ENCODE measurements at places on chromosomes 5 and 9.

DNA sequence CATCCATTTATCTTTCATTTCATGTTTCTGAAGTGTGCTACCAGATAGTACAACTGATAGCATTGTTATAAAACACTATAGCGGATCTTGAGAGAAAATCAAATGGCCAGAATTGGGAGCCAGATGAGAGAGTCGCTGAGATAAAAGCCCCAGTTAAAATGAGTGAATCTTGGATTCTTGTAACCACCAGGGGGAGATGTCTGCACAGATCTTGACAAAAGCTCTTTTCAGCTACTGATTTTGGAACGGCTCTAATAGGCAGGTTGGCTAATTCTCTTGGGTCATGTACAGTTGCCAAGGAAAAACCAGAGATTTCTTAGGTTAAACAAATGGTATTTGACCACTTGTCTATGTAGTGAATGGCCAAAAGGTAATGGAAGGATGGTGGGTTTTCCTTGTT lies 21.7 kb downstream of the F2RL2 start:
- DNase-seq = no peak

DNA sequence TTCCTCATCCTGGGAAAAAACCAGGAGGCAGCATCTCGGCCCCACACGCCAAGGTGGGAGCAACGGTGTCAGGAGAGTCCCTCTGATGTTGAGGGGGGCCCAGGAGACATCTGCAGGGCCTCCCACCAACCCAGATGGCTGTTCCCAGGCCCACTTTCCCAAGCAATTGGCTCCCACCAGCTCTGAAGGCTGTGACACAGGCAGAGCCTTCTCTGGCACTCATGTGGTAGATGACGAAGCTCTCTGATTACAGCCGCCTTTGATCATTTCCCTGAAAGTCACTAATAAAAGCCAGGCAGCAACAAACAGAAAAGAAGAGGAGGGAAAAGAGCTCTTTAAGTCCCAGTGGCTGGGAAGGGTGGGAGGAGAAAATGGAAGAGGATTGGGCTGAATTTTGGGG lies 226.5 kb downstream of the CDK5RAP2 start:
- DNase-seq = peak; percentile 24

DNA sequence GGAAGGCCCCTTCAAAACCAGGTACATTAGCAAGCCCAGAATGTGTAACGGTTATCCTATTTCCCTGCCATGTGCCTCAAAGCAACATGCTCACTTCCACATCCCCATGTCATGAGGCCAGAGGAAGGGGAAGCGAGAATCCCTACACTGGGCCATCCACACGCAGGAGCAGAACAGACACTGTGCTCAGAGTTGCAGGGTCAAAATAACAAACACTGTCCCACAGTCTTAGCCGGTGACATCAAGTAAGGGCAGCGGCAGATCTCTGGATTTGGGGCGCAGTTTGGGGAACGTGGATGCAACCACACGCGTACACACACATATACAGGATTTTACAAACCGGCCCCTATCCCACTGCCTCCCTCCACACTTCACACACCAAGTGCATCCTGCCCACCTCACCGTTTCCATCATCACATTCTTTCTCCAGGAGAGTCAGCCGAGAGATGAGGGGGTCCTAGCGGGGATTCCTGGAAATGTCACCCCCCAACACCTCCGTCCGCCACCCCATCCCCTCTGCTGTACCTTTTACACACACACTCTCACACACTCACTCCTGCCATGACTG lies 776 bp downstream of the APBA1 start:
- DNase-seq = no peak

GRCh38 chr5:14063691-14064090 lies 79.5 kb upstream of the TRIO start:
- no peak for DNase-seq

GRCh38 chr5:165579911-165580310 lies 2074.5 kb downstream of the MAT2B start:
- no peak for DNase-seq

DNA sequence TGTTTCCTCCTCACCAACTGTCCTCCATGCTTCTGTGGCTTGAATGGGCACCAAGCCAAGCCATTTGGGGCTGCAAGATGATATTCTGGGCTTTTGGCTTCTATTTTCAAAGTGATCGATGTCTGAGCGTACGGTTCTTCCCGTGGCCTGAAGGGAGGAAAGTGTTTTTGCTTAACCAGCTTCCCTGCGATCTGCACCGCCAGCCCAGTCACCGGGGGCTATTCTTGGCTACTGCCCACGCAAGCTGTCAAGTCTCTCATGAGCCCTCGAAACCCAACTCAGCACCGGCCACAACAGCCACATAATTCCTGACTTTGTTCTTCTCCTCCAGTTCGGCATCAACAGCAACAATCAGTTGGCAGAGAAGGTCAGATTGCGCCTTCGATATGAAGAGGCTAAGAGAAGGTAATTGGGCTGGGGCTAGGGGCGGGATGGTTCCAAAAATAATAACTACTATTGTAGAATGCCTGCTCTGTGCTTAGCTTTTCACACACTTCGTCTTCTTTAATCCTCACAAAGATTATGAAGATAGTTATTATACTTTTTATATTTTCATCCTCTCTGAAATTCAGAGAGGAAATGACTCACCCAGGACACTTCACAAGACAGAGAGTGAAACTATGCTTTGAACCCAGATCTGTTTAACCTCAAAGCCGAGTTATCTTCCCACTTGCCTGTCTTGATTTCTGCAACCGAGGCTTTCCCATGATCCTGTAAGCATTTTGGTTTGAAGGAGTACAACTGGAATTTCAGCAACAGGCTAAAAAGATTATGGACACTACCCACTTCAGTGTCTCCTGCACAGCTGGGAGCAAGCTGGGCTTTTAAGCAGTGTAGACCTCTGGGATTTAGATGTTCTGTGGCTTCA lies 76.4 kb upstream of the RARS1 start:
- DNase-seq = peak; percentile 69

DNA sequence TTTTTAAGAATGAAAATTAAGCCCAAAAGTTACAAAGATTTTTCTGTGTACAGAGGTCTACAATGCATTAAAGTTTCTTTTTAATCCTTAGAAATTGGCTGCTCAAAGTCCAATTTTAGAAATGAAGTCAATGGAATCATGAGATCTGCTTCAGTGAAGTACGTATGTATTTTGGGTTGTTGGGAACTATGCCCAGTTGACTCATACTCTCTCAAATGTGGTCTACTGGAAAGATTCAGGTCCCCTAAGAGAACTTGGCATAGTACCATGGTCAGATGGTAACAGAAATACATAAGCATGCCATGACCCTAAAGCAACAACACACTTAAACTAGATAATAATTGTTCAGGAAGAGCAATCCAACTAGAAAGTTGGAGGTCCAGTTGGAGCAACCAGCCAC lies 23.0 kb downstream of the FBLL1 start:
- DNase-seq = no peak
